ENCODE measurements at places on chromosomes 12 and 14. TPM values are rescaled to one million over a fixed set of nuclear protein-coding genes. Genes with fewer than 3 reads are reported as not detected.

MSI1 gene
- total RNA-seq = not detected

TRIAP1 gene
- total RNA-seq = 52.4 TPM

C1R gene
- 1.1 TPM for total RNA-seq

IL22 gene
- not detected for total RNA-seq

RNU4-1 gene
- total RNA-seq = under 0.01 TPM

KRT71 gene
- total RNA-seq = not detected

KCNJ8 gene
- total RNA-seq = under 0.01 TPM

HOXC12 gene
- not detected for total RNA-seq

CFAP251 gene
- total RNA-seq = 2.9 TPM

REP15 gene
- total RNA-seq = 6.2 TPM

FAM234B gene
- total RNA-seq = 8.8 TPM

IFNG gene
- total RNA-seq = not detected

ADIPOR2 gene
- total RNA-seq = 42.8 TPM

SLC10A1 gene
- not detected for total RNA-seq

KRT3 gene
- not detected for total RNA-seq

APOF gene
- not detected for total RNA-seq

ACOT6 gene
- total RNA-seq = 0.29 TPM

LYZ gene
- total RNA-seq = not detected

PMEL gene
- total RNA-seq = 1.3 TPM

MANSC4 gene
- total RNA-seq = not detected

CPNE6 gene
- not detected for total RNA-seq

CDH24 gene
- total RNA-seq = 18.9 TPM

POTEM gene
- not detected for total RNA-seq

PIWIL1 gene
- total RNA-seq = not detected

LGR5 gene
- not detected for total RNA-seq

HOXC9 gene
- 0.19 TPM for total RNA-seq

KCNC2 gene
- total RNA-seq = not detected

PAPLN gene
- 10.1 TPM for total RNA-seq

ABCC9 gene
- under 0.01 TPM for total RNA-seq

PA2G4 gene
- total RNA-seq = 261 TPM

NRL gene
- total RNA-seq = 1.1 TPM

BMAL2 gene
- 37.9 TPM for total RNA-seq

ESR2 gene
- 0.33 TPM for total RNA-seq

ALDH1L2 gene
- total RNA-seq = 1.4 TPM

CLEC4D gene
- total RNA-seq = not detected

CNTN1 gene
- under 0.01 TPM for total RNA-seq

ENDOU gene
- total RNA-seq = not detected

MYH6 gene
- not detected for total RNA-seq

PARPBP gene
- 14.0 TPM for total RNA-seq

TNFAIP2 gene
- total RNA-seq = 95.0 TPM

NFATC4 gene
- 11.4 TPM for total RNA-seq

DPPA3 gene
- total RNA-seq = not detected

SPATS2 gene
- 61.0 TPM for total RNA-seq

NTN4 gene
- 387 TPM for total RNA-seq

DNAH10 gene
- under 0.01 TPM for total RNA-seq

LRRC9 gene
- total RNA-seq = not detected

RFX4 gene
- total RNA-seq = not detected

CMA1 gene
- total RNA-seq = not detected

ALDH2 gene
- 65.9 TPM for total RNA-seq

KRT72 gene
- total RNA-seq = not detected

NEMP1 gene
- total RNA-seq = 5.9 TPM

KCNH3 gene
- total RNA-seq = not detected

FOXA1 gene
- total RNA-seq = not detected

DACT1 gene
- 1.1 TPM for total RNA-seq

PTHLH gene
- total RNA-seq = 0.86 TPM

SAMD15 gene
- total RNA-seq = 1.6 TPM

SLC4A8 gene
- 2.5 TPM for total RNA-seq

MMP19 gene
- total RNA-seq = 0.65 TPM

CLIP1 gene
- 67.9 TPM for total RNA-seq

PFDN5 gene
- total RNA-seq = 327 TPM
